ENCODE measurements at places on chromosomes 12 and 14. TPM values are rescaled to one million over a fixed set of nuclear protein-coding genes. Genes with fewer than 3 reads are reported as not detected.
A peak's percentile ranks its signal among the peaks of the same experiment; 100 is the strongest.

The SLC35F4 gene
- 0.07 TPM for total RNA-seq

The KRT6C gene
- total RNA-seq = 0.32 TPM

The HEATR5A gene
- 25.3 TPM for total RNA-seq

The FSCB gene
- not detected for total RNA-seq

The ABHD4 gene
- total RNA-seq = 33.9 TPM

The CD4 gene
- 2.7 TPM for total RNA-seq

The AGAP2 gene
- 0.76 TPM for total RNA-seq

The CLEC4A gene
- total RNA-seq = not detected

The FGF23 gene
- 2.6 TPM for total RNA-seq

The CCDC198 gene
- total RNA-seq = 34.5 TPM

DNA sequence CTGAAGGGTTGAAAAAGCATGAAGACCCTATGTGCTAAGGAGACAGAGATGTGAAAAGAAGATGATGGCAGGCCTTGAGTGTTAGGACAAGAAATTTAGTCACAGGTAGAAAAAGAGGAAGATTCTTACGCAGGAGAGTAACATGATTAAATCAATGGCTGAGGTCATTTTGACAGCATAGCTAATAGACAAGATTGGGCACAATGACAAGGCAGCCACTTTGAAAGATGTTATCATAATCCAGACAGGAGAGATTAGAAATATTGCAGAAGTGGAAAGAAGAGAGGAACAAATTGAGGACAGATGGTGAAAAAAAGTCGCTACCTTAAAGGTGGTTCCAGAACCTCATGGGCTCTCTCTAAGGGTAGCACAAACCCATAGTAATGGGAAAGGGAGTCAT, 228.8 kb upstream of the DDHD1 start:
- no peak overlapping the region for H3K27ac ChIP-seq
- no peak for DNase-seq
- no peaks in the 10 kb centered on the region for H3K27me3 ChIP-seq
- H3K36me3 ChIP-seq = no peaks in the 10 kb centered on the region

GRCh38 chr12:82326905-82327503, 31.2 kb downstream of the CCDC59 start:
- no peak overlapping the region for H3K27ac ChIP-seq
- no peaks in the 10 kb centered on the region for H3K27me3 ChIP-seq
- DNase-seq = peak; percentile 52
- no peaks in the 10 kb centered on the region for H3K4me1 ChIP-seq

GRCh38 chr14:35406506-35407305, 2.2 kb upstream of the NFKBIA start:
- peaks cover 28% of the 10 kb centered on the region for H3K4me1 ChIP-seq
- no peak overlapping the region for H3K4me3 ChIP-seq
- peak; percentile 76 for DNase-seq
- H3K27me3 ChIP-seq = no peaks in the 10 kb centered on the region

DNA sequence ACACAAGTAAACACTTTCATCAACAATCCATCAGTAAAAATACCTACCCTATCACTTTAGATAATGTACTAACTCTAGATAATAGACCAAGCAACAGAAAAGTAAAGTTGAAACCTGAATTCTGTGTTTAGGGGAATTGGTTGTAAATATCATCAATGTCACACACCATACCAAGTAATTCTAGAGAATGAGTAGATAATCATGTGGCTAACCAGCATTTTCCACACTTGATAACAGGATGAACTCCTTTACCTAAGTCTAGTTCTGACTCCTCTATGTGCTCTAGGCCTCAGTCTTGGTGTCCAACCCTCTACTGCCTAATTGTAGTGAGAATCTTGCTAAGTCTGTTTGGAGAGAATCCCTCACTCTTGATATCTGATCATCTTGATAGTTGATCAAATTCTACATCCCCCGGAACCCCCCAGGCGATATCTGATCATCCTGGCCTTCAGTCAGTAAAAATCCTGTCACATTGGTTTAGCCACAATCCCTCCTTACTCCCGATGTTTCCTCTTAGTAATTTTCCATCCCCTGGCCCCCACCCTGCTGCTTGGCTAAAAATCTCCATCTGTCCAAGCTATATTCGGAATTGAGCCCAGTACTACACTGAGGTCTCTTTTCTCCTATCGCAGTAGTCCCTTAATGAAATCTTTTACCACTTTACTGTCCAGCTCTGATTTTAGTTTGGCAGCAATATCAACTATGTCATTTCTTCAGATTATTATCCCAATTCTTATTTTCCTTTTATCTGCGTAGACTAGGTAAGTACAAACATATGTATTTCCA, 3.4 kb upstream of the SLCO1A2 start:
- no peak overlapping the region for H3K4me3 ChIP-seq
- no peaks in the 10 kb centered on the region for H3K4me1 ChIP-seq
- H3K27me3 ChIP-seq = no peaks in the 10 kb centered on the region
- H3K27ac ChIP-seq = no peak overlapping the region

GRCh38 chr12:112656141-112656540, 135.4 kb upstream of the RPH3A start:
- no peaks in the 10 kb centered on the region for H3K36me3 ChIP-seq
- H3K4me1 ChIP-seq = no peaks in the 10 kb centered on the region
- peaks cover 5% of the 10 kb centered on the region for H3K27me3 ChIP-seq
- no peak overlapping the region for H3K4me3 ChIP-seq

- no peaks in the 10 kb centered on the region for H3K27me3 ChIP-seq
- no peaks in the 10 kb centered on the region for H3K36me3 ChIP-seq
- no peak for DNase-seq
- H3K27ac ChIP-seq = no peak overlapping the region
- no peaks in the 10 kb centered on the region for H3K4me1 ChIP-seq
Measured at GRCh38 chr12:63940310-63941005, 96.0 kb downstream of the SRGAP1 start.

DNA sequence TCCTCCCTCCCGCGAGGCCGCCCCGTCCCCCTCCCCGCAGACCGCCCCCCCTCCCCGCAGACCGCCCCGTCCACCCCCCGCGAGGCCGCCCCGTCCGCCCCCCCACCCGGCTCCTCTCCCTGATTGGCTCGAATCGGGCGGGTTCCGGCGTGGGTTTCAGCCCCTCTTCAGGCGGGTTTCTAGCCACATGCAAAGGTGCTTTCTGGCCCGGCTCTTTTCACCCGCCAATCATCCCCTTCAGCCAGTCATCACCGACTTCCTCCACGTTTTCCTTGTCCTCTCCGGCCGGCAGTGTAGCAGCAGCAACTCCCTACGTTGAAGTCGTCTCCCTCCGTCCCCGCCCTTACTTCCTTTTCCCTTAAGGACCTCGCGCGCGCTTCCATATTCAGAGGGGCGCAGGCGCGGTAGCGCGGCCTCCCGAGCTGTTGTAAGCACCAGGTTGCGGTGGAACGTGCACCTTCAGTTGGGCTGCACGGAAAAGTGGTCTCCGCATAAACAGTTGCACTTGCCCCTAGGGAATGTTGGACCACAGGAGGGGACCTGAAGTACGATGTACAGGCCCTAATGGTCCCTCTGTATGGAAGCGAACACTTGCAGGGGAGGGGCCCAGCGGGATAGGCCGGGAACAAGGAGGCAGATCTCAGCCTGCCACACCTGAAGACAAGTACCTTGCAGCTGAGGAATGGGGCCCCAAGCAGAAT, 44.6 kb upstream of the ESR2 start:
- H3K4me1 ChIP-seq = peaks cover 13% of the 10 kb centered on the region
- no peaks in the 10 kb centered on the region for H3K27me3 ChIP-seq
- peak overlapping the region; percentile 97 for H3K4me3 ChIP-seq
- peak; percentile 97 for DNase-seq
- peak overlapping the region; percentile 96 for H3K27ac ChIP-seq

GRCh38 chr12:28948685-28949084, 200.4 kb upstream of the FAR2 start:
- H3K36me3 ChIP-seq = no peaks in the 10 kb centered on the region
- H3K4me1 ChIP-seq = no peaks in the 10 kb centered on the region
- no peak for DNase-seq

DNA sequence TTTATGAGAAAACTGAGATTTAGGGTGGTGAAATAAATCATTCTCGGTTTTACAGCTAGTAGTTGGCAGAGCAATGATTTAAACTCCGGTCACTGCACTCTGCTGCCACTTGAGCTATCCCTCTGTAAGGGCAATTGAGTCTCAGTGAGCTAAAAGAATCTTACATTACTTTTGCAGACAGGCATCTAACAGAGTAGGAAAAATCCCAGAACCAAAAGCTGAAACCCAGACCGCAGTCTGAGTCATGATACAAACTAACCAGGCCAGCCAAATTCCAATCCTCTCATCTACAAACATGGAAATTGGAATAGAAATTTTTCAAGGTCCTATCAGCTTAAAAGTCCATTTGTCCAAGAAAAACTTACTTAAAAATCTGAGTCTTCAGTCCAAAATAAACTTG, 73.7 kb downstream of the ANKS1B start:
- H3K27ac ChIP-seq = no peak overlapping the region
- no peak overlapping the region for H3K4me3 ChIP-seq
- H3K36me3 ChIP-seq = no peaks in the 10 kb centered on the region
- H3K27me3 ChIP-seq = no peaks in the 10 kb centered on the region

- no peaks in the 10 kb centered on the region for H3K27me3 ChIP-seq
- H3K4me3 ChIP-seq = no peak overlapping the region
- H3K36me3 ChIP-seq = no peaks in the 10 kb centered on the region
- no peak for DNase-seq
- no peak overlapping the region for H3K27ac ChIP-seq
- H3K4me1 ChIP-seq = no peaks in the 10 kb centered on the region
Measured at GRCh38 chr12:67137256-67137655, 131.9 kb upstream of the CAND1 start.

DNA sequence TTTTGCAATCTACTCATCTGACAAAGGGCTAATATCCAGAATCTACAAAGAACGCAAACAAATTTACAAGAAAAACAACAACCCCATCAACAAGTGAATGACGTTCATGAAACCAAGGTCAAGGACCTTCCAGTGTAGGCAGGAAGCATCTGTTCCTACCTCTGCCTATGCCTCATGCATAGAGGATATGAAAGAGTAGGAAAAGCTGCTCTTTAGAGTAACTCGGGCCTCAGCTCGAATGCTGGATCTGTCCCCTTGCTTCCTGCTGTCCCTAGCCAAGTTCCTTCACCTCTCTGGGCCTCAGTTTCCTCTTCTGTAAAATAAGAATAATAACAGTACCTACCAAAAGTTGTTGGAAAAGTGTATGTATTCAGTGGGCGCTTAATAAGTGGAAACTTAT, 65.0 kb downstream of the FOXN4 start:
- peaks cover 5% of the 10 kb centered on the region for H3K4me1 ChIP-seq
- H3K36me3 ChIP-seq = no peaks in the 10 kb centered on the region
- H3K27me3 ChIP-seq = no peaks in the 10 kb centered on the region
- DNase-seq = no peak
- H3K4me3 ChIP-seq = no peak overlapping the region
- no peak overlapping the region for H3K27ac ChIP-seq

GRCh38 chr14:27056586-27056985, 458.8 kb upstream of the NOVA1 start:
- peak; percentile 4 for DNase-seq
- H3K4me3 ChIP-seq = no peak overlapping the region
- no peaks in the 10 kb centered on the region for H3K27me3 ChIP-seq
- H3K36me3 ChIP-seq = no peaks in the 10 kb centered on the region
- H3K27ac ChIP-seq = no peak overlapping the region

- H3K27me3 ChIP-seq = no peaks in the 10 kb centered on the region
- DNase-seq = no peak
- H3K4me1 ChIP-seq = no peaks in the 10 kb centered on the region
Measured at GRCh38 chr12:24937553-24938244, 11.2 kb downstream of the BCAT1 start.

DNA sequence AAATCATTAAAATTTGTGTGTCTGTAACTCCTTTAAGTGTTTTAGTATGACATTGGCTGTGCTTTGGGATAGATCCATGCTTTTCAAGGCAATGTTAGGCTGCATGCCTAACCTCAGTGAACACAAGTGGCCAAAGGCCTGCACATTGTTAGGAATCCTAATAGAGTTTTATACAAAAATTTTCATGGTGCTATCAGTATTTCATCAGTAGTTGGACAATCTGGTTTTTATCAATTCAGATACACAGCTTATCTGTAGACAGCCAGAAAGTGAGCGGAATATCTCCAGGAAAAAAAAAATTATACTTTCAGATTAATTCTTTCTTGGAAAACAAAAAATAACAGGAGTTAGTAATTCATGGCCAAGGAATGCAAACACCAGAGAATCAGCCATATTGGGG, 324.0 kb upstream of the PDE3A start:
- no peak overlapping the region for H3K27ac ChIP-seq
- no peak overlapping the region for H3K4me3 ChIP-seq
- no peaks in the 10 kb centered on the region for H3K4me1 ChIP-seq
- no peak for DNase-seq
- no peaks in the 10 kb centered on the region for H3K36me3 ChIP-seq
- H3K27me3 ChIP-seq = no peaks in the 10 kb centered on the region

GRCh38 chr12:29030006-29030405, 119.1 kb upstream of the FAR2 start:
- no peaks in the 10 kb centered on the region for H3K27me3 ChIP-seq
- DNase-seq = no peak
- no peaks in the 10 kb centered on the region for H3K36me3 ChIP-seq

GRCh38 chr12:9856894-9857293, 12.3 kb downstream of the CLEC2B start:
- no peaks in the 10 kb centered on the region for H3K27me3 ChIP-seq
- no peak overlapping the region for H3K27ac ChIP-seq
- no peaks in the 10 kb centered on the region for H3K4me1 ChIP-seq

GRCh38 chr12:122402264-122402663, 20.2 kb downstream of the CLIP1 start:
- no peak overlapping the region for H3K27ac ChIP-seq
- no peak overlapping the region for H3K4me3 ChIP-seq
- no peaks in the 10 kb centered on the region for H3K36me3 ChIP-seq

GRCh38 chr14:90621201-90621600, 195.0 kb downstream of the TTC7B start:
- H3K4me3 ChIP-seq = no peak overlapping the region
- H3K4me1 ChIP-seq = peaks cover 14% of the 10 kb centered on the region
- H3K27ac ChIP-seq = no peak overlapping the region
- no peaks in the 10 kb centered on the region for H3K27me3 ChIP-seq
- no peaks in the 10 kb centered on the region for H3K36me3 ChIP-seq

DNA sequence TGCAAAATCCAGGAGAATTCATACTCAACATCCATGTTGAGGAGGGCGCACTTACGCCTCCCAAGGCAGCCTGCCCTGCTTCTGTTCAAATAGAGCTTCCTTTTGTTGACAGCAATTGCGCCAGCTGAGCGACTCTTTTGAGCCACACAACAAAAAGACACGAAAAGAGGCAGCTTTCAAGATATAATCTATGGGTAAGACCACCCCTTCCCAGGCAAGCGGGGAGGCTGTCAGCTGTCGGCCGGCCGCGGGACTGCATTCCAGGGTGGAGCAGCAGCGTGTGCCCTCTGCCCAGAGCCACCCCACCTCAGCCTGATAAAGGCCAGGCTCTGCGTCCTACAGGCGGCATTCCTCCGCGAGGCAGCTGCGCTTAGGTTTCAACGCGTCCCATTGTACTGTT, 15.8 kb upstream of the STAB2 start:
- H3K4me1 ChIP-seq = no peaks in the 10 kb centered on the region
- no peak overlapping the region for H3K4me3 ChIP-seq
- peak overlapping the region; percentile 58 for H3K27ac ChIP-seq
- peak; percentile 70 for DNase-seq
- no peaks in the 10 kb centered on the region for H3K36me3 ChIP-seq

Data from hepatocyte (in vitro differentiated cells).